ENCODE measurements at places on chromosomes 13 and 19. TPM values are rescaled to one million over a fixed set of nuclear protein-coding genes. Genes with fewer than 3 reads are reported as not detected.

Gene NOTCH3
- total RNA-seq, result 21.3 TPM

Gene C19orf67
- total RNA-seq, result not detected

Gene AKAP8L
- 40.1 TPM for total RNA-seq

Gene KLK13
- total RNA-seq, result not detected

Gene SOHLH2
- total RNA-seq, result 0.86 TPM

Gene BCAM
- 10.7 TPM for total RNA-seq

Gene TMEM38A
- total RNA-seq, result 2.2 TPM

Gene ZNF557
- 20.0 TPM for total RNA-seq

Gene ZC3H4
- 18.7 TPM for total RNA-seq

Gene IGFL2
- total RNA-seq, result 0.11 TPM

Gene EDNRB
- 0.11 TPM for total RNA-seq

Gene ZNF607
- 4.3 TPM for total RNA-seq

Gene ZNF541
- total RNA-seq, result 0.13 TPM

Gene CABP5
- total RNA-seq, result not detected

Gene KASH5
- total RNA-seq, result not detected

Gene CASP14
- not detected for total RNA-seq

Gene ZNF101
- total RNA-seq, result 9.6 TPM

Gene RNF17
- not detected for total RNA-seq

Gene RNASEH2A
- total RNA-seq, result 13.2 TPM

Gene ADAT3
- 2.7 TPM for total RNA-seq

Gene ZNF586
- 17.6 TPM for total RNA-seq

Gene PRKD2
- 10.2 TPM for total RNA-seq

Gene UBE2L5
- 0.78 TPM for total RNA-seq

Gene LRRC8E
- total RNA-seq, result 7.8 TPM

Gene KIRREL2
- total RNA-seq, result under 0.01 TPM

Gene KIR2DL4
- total RNA-seq, result not detected

Gene FAM216B
- total RNA-seq, result not detected

Gene C2CD4C
- total RNA-seq, result not detected

Gene CEACAM7
- not detected for total RNA-seq

Gene OR7D2
- total RNA-seq, result not detected

Gene ERFL
- total RNA-seq, result 0.11 TPM

Gene HCST
- total RNA-seq, result 1.4 TPM

Gene FREM2
- total RNA-seq, result not detected

Gene ACP7
- total RNA-seq, result not detected

Gene IRGC
- not detected for total RNA-seq

Gene ZNF99
- under 0.01 TPM for total RNA-seq

Gene ZNF492
- 0.39 TPM for total RNA-seq

Data from articular chondrocyte of knee joint (primary cell).